Stimulated activated CD4-positive, alpha-beta T cell treated with anti-CD3 and anti-CD28 coated beads, Interleukin-4, amount 100 ng/mL, for 24 hours (primary cell): ENCODE measurements at places on chromosomes 3 and 15.

DNA sequence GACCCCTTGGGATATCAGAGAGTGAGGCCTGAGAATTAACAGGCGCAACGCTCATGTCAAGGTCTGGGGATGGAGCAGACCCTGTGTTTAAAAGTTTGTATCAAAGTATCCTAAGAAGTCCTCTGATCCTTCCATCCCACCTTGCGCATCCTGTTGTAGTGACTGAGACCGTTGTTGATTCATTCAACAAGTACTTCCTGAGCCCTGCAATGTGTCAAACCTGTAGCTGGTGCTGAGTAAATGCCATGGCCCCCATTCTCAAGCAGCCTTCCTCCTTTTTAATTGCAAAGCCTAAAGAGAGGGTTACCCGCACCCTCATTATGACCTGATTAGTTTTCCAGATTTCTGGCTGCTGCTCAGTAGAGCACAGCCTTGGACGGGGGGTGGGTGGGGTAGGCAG, 46.4 kb downstream of the RPLP1 start:
- DNase-seq: no peak

- no peak for DNase-seq
Measured at GRCh38 chr3:17013050-17013449, 128.3 kb downstream of the PLCL2 start.

- DNase-seq: no peak
Measured at GRCh38 chr3:115228266-115228665, 81.2 kb upstream of the ZBTB20 start.

DNA sequence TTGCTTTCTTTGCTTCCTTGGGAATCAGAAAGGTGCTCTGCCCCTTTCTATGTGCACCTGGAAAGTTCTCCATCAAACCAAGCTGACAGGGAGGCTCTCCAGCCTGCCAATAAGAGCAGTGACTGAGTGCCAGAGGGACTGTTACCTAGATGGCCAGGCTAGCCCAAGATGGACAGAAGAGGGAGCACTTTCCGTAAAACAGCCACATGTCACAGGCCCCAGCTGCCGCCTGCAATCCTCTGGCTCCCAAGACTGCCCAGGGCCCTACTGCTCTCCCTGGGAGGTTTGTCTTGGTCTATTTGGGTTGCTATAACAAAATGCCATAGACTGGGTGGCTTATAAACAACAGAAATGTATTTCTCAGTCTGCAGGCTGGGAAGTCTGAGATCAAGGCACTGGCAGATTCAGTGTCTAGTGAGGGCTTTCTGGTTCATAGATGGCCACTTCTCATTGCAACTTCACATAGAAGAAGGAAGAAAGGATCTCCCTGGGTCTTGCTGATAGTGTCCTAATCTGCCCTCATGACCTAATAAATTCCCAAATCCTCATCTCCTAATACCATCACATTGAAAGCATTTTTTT, 72.3 kb downstream of the TAMM41 start:
- DNase-seq: no peak

- no peak for DNase-seq
Measured at GRCh38 chr15:86021281-86022264, 58.1 kb upstream of the AGBL1 start.

GRCh38 chr15:85582131-85583079, 202.0 kb downstream of the AKAP13 start:
- peak; percentile 60 for DNase-seq

DNA sequence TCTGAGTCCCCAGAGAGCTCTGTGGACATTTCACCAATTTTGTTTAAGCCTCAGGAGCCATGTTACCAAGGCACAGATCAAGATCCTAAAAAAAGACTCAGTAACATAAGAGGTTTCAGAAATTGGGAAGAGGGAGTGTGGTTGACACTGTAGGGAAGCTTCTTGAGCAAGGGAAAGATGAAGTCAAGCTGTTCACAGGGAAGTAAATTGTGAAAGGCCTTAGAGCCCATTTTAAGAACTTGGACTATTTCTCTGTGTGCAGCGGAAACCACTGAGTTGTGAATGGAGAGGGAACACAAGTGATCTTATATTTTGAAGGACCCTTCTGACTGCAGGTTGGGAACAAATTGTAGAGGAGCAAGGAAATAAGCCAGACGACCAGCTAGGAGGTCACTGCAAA, 18.7 kb downstream of the BCL2A1 start:
- no peak for DNase-seq

- DNase-seq: peak; percentile 42
Measured at GRCh38 chr3:45597171-45597570, 2.6 kb downstream of the LIMD1 start.

GRCh38 chr3:29271475-29271874, 9.4 kb upstream of the RBMS3 start:
- no peak for DNase-seq

DNA sequence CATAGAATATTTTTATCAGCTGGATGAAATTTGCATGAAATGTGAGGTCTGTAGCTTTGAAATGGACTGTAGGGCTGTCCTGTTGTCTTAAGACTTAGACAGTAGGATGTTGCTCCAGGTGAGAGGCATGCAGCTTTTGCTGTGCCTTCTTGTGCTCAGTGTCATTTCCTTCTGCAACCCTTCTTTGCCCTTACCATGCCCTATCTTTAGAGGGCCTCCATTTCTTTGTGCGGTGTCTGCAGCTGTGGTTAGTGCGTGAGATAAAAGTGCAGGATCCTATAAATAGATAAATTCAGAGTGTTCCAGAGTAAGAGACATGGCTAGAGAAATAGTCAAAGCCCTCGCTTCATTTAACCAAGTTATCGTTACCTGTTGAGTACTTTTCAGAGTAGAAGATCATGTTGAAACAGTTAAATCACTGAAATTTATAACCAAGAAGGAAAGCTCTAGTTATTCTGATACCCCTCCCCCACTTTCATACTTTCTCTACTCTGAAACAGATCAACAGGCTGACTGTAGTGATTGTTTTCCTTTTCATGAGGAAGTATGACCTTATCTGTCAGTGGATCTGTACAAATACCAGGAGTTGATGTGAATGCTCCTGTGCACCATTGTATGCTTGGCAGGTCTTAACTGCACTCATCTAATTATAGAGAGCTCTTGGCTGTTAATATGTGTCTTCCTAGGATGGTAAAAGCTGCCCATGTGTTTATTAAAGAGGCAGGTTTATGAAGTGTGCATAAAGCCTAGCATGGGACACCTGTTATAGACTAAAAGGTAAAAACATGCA, 18.2 kb downstream of the EIF3J start:
- no peak for DNase-seq

DNA sequence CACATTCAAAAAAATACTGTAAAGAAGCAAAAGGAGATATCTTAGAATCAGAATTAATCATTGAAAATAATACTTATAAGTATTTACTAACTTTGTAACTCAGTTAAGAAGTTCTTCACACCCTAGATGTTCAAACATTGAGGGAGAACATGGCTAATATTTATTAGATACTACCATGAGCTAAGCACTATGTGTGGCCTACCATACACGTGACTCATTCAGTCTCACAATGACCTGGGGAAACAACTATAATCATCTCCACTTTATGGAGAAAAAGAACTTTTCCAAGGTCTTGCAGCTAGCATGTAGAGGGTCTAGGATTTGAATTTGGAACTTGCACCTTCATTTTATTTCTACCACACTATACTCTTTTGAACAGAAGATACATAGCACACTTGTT, 361.9 kb upstream of the CFAP20DC start:
- DNase-seq: no peak

DNA sequence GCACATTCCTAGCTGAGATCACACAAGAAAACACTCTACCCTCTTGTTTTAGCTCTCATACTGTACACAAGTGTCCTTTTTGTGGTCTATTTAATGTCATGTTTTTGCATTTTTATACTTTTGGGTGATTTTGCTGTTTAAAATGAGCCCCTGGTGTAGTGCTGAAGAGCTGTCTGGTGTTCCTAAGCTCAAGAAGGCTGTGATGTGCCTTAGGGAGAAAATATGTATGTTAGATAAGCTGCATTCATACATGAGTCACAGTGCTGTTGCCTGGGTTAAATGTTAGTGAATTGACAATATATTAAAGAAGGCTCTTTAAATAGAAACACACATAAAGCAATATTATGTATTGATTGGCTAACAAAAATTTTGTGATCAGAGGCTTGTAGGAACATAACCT, 387.4 kb upstream of the C2CD4B start:
- DNase-seq: no peak

GRCh38 chr3:87503900-87504498, 227.6 kb upstream of the POU1F1 start:
- DNase-seq: no peak

GRCh38 chr15:46315434-46315833, 680.6 kb downstream of the SQOR start:
- DNase-seq: no peak

DNA sequence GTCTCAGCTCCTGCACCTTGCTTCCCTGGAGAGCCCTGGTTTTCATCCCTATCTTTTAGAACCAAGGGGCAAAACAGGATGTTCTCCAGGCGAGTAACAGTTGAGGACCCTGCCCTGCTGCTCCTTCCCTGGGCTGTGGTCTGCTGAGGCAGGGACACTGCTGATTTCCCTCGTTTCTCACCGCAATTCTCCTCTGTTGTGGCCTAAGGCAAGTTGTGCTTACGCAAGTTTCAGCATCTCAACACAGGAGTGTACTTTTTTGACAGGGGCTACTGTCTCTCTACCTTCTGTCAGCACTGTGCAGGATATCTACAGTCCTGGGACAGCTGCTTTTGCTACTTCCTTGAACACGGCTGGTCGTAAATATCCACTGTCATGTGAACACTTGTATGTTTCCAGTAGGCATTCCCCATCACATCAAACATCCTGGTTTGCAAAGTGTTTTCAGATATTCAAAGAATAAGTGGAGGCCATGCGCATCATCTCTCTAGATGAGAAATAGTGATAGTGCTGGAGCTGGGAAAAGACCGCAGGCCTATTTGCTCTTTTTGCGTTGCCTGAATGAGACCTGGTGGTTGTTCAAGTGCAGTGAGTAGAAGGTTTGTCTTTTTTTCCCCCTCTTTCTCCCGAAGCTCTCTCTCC, 110.1 kb upstream of the PLXNA1 start:
- no peak for DNase-seq

- DNase-seq: no peak
Measured at GRCh38 chr3:63563572-63563971, 88.9 kb upstream of the SNTN start.

DNA sequence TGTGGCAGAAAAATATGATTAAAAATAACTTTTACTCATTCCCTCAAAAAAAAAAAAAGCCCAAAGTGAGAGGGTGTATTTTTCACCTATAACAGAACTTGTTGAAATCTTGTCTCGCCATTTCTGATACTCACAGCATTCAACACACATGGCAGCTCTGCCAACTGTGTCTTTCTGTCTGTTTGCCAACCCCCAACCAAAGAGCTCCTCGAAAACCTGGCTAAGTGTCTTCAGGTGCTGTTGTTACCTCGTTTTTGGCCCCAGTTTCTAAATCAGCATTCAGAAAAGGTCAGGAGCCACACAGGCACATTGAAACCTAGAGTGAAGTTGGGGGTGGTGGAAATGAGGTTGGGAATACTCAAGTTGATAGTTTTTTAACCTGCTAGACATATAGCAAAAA, 123.5 kb downstream of the TMEM108 start:
- DNase-seq: no peak

GRCh38 chr3:77915336-77915735, 875.4 kb downstream of the ROBO2 start:
- DNase-seq: no peak

- no peak for DNase-seq
Measured at GRCh38 chr3:51354172-51354571, 30.9 kb upstream of the MANF start.

DNA sequence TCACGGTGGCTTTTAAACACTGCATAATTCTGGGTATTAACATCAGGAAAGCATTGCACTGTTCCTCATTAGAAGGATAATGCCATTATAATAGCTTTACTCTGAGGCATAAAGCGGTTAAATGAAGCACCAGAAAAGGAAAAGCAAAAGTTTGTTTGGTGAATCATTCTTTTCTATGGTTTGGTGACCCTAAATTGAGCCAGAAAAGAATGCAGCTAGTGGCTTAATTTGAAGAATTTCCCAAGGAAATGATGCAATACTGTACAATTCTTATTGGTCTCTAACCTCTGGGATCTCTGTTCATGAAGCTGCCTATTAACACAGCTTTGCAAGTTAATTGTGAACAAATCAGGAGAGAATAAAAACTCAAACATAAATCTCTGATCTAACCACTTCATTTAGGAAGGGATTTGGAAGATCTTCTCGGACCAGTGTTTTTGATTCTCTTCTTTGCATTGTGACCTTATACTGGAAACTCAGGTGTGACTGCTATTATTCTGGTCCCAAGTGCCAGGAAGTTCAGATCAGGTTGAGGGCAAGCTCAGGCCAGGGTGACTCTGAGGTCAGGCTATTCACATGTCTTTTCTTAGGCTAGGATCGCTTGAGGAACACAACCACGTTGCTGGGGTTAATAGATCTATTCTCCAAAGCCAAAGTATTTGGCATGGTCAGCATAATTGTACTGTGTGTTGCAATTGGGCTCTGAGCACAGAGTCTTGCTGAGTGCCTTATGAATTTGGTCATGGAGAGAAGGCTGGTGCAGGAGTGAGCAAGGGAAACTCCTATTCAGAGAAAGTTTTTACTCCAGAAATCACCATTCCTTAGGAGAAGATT, 11.3 kb upstream of the DLG1 start:
- no peak for DNase-seq

DNA sequence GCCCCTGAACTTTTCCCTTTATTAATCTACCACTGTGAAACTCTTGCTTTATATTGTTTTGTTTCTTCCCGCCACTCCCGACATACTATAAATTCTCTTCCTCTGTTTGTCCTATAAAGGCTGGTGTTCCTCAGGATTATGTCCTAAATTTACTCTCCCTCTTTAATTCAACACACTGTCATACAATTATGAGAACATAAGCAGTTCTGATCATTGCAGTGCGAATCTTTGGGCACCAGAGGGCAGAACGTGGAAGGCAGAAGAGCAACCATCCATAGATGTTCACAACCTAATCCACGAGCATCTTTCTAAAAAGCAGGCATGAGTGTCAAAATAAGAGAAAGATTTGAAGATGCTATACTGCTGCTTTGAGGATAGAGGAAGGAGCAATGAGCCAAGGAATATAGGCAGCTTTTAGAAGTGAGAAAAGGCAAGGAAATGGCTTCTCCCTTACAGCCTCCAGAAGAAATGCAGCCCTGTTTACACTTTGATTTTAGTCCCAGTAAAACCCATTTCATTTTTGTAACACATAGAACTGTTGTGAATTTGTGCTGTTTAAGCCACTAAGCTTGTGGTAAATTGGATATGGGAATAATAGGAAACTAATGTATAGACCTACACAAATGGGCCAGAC, 179.4 kb downstream of the GBE1 start:
- DNase-seq: peak; percentile 7

DNA sequence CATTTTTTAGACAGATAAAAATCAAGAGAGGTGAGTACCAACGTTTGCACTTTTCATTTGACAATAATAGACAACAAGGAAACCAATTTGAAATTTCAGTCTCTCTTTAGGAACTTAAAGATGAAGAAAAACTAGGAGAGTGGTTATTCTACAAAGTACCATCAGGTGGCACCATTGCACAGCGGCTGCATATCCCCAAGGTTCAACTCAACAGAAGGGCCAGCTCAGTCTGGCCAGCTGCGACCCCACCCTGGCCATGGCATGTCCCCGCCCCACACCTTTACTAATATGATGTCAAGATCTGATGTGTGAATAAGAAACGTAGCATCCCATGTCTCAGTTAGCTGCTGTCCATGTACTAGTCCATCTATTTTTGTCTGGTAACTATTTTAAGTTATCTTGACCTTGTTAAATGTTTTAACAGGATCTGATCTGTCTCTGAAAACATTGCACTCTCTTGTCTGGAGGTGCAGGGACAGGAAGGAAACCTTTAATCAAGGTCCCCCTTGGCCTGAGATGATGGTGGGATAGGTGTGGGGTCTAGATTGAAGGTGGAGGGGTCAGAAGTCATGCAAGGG, 35.5 kb upstream of the CGNL1 start:
- peak; percentile 22 for DNase-seq
